ENCODE measurements at places on chromosomes 7 and 10. TPM values are rescaled to one million over a fixed set of nuclear protein-coding genes. Genes with fewer than 3 reads are reported as not detected.

The AZGP1 gene
- total RNA-seq, result 99.5 TPM

The HOXA2 gene
- 0.08 TPM for total RNA-seq

- DNase-seq, result no peak
These were observed 49.2 kb upstream of the SPOCK2 start for GRCh38 chr10:72137583-72137982.

- DNase-seq, result no peak
These were observed 65.1 kb downstream of the MET start for GRCh38 chr7:116736927-116737715.
